Muscle of back (tissue), 13 donors: ENCODE measurements at places on chromosomes 3 and 15. TPM values are rescaled to one million over a fixed set of nuclear protein-coding genes. Genes with fewer than 3 reads are reported as not detected.

GRCh38 chr15:70545526-70545925, 217.8 kb downstream of the UACA start:
- DNase-seq: no peak

DNA sequence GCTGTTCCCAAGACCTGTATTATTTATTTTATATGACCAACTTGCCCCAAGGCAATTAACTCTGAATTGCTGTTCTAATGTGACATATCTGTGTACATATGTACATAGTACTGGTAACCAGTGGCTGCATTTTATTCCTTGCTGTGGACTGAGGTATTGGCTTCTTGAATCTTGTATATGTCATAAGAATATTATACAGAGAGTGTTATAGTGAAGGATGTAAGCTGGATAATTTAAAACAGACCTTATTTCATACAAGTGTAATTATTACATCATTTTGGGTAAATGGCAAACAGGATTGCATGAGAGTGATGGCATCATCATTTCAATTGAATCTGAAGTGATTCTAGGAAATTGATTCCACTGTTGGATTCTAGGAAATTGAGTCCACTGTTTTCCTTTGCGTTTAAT, 32.9 kb downstream of the B3GALNT1 start:
- no peak for DNase-seq

DNA sequence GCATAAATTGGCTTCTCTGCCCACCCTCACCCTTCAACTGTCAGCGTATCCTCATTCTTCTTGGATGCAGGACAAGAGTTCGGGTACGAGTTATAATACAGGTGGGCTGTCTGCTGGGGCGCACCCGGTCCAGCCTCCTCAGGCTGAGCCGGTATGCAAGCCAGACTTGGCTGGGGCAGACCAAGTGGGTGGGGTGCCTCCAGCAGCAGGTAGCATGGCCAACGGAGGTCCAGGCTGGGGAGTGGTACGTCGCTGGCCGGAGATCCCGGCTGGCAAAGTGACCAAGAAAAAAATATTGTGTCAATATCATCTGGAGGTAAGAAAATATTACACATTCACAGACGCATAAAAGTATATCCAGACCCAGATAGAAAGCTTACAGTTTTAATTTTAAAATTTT, 45.6 kb downstream of the GATM start:
- DNase-seq: no peak

GRCh38 chr3:81164806-81165205, 596.6 kb downstream of the GBE1 start:
- no peak for DNase-seq

PP2D1 gene
- polyA plus RNA-seq: 0.16 TPM

- DNase-seq: no peak
These were observed 8.4 kb downstream of the UPK1B start for GRCh38 chr3:119181765-119182164.

GRCh38 chr15:42094512-42094963, at the start of gene PLA2G4D:
Gene PLA2G4D (minus strand): TSS chr15:42094562. CDS start chr15:42094459, 103 bp downstream.
- no peak for DNase-seq

MUSTN1 gene
- 132 TPM for polyA plus RNA-seq

KNL1 gene
- polyA plus RNA-seq: 15.9 TPM

GRCh38 chr15:100966997-100967396, 47.8 kb downstream of the LRRK1 start:
- no peak for DNase-seq

- DNase-seq: no peak
These were observed 296.5 kb downstream of the SLC9A9 start for GRCh38 chr3:143551761-143552160.
